ENCODE measurements at places on chromosomes 5 and 9.
A peak's percentile ranks its signal among the peaks of the same experiment; 100 is the strongest.

- DNase-seq: no peak
Measured at GRCh38 chr5:168969326-168969886, 331.5 kb downstream of the SLIT3 start.

DNA sequence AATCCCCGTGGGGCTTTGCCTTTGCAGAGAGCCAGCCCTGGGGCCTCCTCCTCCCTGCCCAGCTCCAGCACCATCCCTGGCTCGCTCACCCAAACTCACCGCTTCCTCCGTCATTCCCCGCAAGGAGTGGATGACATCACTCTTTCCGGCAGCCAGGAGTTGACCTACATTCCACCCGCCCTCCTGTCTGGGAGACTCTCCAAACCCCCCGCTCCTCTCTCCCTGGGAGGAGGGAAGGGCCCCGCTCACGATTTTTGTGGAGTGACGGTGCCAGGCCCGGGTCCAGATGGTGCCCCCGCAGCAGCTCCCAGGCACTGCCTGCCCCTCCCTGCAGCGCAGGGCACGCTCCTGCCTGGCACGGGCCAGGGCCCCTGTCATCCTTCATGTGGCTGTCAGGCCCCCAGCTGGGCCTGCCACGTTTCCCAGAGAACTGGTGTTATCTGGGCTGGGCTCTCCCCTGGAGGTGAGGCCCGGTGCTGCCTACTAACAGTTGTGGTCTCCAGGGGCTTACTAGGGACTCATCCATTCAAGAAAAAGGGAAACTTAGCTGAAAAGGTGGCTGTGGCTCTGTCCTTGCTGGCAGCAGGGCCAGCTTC lies 52.3 kb downstream of the NTNG2 start:
- DNase-seq: no peak

DNA sequence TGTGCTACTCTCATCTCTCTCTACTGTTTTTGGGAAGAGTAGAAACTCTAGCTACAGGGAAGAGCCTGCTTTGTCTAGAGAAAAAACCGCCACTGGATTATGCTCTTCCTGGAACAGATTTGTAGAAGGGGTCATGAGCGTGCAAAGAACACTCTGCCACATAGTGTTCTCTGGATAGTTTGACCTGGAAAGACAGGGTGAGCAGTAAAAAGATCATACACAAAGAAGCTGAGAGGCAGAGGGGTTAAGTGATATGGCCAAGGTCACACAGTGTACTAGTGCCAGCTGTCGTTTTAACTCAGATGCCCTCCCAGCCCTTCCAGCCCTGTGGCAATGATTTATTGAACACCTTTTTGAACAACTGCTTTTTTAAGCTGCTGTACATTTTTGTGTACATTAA lies 182.2 kb downstream of the NNT start:
- no peak for DNase-seq

- no peak for DNase-seq
Measured at GRCh38 chr9:27539479-27540441, 10.1 kb upstream of the MOB3B start.

DNA sequence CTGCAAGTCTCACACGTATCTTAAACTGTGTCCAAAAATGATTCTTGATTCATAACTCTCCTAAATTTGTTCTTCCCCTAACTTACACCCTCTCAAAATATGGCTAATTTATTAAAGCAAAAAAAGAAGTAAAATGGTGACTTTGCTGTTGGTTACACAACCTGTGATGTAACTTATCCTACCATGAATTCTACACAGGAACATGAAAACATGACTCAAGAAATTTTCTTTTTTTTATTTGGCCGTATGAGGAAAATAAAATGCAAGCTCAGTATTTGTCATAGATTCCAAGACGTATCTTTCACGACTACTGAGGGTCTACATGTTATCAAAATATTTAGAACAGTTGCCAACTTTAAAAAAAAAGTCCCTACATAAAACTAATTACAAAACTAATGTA lies 9.2 kb downstream of the LIFR start:
- no peak for DNase-seq

GRCh38 chr5:127851964-127852363 lies 148.8 kb downstream of the CCDC192 start:
- no peak for DNase-seq

- no peak for DNase-seq
Measured at GRCh38 chr9:98456156-98456613, 200.7 kb upstream of the TBC1D2 start.

DNA sequence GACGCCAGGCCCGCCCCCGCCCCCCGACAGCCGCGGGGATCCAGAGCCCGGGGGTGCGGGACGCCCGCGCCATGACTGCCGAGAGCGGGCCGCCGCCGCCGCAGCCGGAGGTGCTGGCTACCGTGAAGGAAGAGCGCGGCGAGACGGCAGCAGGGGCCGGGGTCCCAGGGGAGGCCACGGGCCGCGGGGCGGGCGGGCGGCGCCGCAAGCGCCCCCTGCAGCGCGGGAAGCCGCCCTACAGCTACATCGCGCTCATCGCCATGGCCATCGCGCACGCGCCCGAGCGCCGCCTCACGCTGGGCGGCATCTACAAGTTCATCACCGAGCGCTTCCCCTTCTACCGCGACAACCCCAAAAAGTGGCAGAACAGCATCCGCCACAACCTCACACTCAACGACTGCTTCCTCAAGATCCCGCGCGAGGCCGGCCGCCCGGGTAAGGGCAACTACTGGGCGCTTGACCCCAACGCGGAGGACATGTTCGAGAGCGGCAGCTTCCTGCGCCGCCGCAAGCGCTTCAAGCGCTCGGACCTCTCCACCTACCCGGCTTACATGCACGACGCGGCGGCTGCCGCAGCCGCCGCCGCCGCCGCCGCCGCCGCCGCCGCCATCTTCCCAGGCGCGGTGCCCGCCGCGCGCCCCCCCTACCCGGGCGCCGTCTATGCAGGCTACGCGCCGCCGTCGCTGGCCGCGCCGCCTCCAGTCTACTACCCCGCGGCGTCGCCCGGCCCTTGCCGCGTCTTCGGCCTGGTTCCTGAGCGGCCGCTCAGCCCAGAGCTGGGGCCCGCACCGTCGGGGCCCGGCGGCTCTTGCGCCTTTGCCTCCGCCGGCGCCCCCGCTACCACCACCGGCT lies 1.0 kb downstream of the FOXE1 start:
- no peak for DNase-seq

DNA sequence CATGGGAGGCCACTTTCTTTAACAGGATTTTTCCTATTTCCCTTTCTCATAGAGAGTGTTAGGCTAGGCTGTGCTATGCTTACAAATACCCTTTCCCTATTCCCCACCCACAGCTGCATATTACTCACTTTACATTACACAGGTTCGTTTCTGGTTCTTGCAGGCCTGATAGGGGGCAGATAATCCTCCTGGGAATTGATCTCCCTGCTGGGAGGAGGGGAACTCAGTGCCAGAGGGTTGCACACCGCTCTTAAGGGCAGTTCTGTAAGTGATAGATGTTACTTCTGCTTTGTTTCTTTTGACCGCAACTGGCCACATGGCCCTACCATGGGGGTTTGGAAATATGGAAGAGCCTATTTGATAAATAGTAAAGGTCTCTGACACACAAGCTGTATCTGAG lies 54.0 kb upstream of the NTRK2 start:
- DNase-seq: no peak

GRCh38 chr5:94395468-94395867 lies 222.9 kb downstream of the KIAA0825 start:
- no peak for DNase-seq

- no peak for DNase-seq
Measured at GRCh38 chr5:58013542-58014258, 446.2 kb downstream of the PLK2 start.

DNA sequence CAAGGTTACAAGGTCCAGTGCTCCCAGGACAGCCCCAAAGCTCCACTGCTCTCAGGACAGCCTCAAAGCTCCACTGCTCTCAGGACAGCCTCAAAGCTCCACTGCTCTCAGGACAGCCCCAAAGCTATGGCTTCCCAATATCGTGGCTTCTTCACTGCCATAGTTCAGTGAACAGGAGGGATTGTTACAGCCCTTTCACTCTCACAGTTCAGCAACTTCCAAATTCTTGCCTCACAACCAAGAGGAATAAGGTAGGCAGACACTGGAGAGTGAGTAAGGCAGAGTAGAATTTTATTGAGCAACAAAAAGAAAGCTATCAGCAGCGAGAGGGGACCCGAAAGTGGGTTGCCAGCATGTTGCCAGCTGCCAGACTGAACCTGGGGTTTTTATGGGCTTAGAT lies 277.6 kb downstream of the CDH10 start:
- no peak for DNase-seq

GRCh38 chr5:141618030-141618803 lies 583 bp downstream of the DIAPH1 start:
- peak; percentile 81 for DNase-seq

- no peak for DNase-seq
Measured at GRCh38 chr9:109166771-109167601, at the start of gene FRRS1L. Gene FRRS1L (minus strand): TSS chr9:109167249. CDS start chr9:109167138, 111 bp downstream.

GRCh38 chr5:167730121-167730520 lies 561.3 kb upstream of the WWC1 start:
- no peak for DNase-seq

DNA sequence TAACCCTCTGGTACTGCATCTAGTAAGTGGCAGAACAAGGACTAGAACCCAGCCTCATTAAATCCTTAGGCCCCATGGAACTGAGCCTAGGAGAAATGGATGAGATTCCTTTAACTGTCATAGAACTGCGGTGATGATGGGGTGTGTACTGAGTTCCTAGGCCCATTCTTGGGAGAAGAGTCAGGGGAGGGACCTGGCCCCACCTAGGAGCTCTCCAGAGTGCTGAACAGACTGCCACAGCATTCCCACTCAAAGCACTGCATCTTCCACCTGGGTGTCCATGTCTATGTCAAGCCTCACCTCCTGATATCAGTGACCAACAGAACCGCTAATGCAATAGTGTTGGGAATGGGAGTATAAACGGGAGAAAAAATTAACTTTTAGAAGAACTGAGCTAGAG lies 36.6 kb downstream of the TTLL11 start:
- no peak for DNase-seq

DNA sequence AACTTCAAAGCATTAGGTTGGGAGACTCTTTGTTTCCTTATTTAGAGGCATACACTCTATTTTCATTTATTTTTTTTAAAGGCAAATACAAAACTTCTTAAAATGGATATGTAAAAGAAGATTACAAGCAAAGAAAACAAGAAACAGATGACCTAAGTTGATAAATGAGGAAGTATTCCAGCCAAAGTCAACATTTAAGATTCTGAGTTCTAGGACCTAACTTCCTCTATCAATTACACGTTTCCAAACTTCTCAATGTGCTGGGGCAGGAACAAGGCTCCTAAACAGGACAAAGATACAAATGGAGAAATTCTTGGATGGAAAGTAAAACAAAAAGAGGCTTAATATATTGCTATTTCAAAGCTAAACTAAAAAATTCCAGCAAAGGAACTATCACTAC lies 89.5 kb downstream of the TLE1 start:
- no peak for DNase-seq

DNA sequence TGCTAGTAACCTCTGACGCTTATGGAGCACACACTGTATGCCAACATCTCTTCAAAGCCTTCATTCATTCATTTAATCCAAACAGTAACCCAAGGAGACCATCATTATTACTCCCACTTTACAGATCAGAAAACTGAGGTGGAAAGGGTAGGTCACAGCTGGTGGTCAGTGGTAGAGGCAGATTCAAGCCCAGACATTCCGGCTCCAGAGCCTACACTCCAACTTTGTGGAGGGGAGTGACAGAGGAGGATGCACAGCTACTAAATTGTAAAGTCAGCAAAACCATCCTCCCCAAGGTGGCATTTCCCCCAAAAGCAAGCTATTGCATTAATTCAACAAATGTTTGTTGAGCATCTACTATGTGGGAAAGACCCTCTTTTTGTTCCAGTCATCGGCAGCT lies 110.5 kb upstream of the CPEB4 start:
- DNase-seq: no peak

DNA sequence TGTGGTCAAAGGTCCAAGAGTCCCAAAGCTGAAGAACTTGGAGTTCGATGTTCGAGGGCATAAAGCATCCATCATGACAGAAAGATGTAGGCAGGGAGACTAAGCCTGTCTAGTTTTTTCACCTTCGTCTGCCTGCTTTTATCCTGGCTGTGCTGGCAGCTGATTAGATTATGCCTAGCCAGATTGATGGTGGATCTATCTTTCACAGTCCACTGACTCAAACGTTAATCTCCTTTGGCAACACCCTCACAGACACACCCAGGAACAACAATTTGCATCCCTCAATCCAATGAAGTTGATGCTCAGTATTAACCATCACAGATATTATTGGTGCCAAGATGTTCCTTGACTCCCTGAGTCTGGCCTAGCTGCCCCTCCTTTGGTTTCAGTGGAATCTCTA lies 530.8 kb upstream of the CLINT1 start:
- DNase-seq: no peak

DNA sequence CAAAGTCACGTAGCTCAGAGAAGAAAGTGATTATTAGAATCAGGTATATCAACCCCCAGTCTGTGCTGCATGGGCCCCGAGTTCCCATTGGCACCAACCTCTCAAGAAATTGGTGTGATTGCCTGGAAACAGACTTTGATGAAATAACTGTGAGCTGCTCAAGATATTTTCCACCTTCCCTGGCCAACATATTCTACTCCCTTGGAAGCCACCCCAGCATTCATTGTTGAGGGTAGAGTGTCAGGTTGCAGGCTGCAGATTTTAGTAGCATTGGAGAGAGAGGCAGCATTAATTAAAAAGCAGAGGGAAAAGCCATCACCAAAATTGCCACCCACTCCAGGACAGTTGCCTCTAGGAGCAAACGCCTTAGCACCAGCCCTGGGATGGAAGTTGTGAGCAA lies 154.2 kb upstream of the TNPO1 start:
- DNase-seq: no peak

GRCh38 chr5:81794226-81794625 lies 43.3 kb upstream of the SSBP2 start:
- no peak for DNase-seq

DNA sequence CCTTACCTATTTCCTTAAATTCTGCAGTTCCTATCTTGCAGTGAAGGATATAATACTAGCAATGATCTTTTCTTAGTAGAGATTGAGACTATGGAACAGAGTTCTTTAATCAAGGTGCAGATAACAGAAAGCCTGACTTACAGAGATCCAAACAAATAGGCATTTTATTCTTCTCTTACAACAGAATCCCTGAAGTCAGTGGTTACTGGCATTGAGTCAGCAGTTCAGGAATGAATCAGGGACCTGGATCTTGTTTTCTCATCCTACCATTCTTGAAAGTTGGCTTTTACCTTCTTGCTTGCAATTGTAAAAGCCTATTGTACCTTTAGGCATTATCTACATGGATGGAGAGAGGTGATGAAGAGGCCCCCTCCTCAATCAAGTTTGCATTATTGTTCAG lies 47.5 kb upstream of the TLE4 start:
- DNase-seq: no peak
